ENCODE measurements at places on chromosomes 4 and X.
A peak's percentile ranks its signal among the peaks of the same experiment; 100 is the strongest.

DNA sequence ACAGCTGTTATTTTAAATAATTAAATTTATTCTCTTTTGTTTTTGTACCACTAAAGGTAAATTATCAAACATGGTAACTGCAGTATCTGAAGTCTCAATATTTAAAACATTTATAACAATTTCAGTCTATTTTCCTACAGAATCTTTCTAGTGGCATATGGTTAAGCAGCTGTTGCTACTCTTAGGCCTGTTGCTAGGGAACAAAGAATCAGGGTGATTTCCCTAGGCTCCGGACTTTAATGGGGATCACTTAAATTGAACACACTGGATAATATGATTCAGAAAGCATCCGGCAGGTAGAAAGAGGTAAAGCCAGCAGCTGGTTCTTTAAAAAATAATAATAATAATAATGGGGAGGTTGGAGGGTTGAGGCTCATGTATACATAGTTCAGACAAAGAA, 17.6 kb downstream of the FBXO8 start:
- no peak for DNase-seq

GRCh38 chr4:11912886-11913285, 484.2 kb upstream of the HS3ST1 start:
- no peak for DNase-seq

DNA sequence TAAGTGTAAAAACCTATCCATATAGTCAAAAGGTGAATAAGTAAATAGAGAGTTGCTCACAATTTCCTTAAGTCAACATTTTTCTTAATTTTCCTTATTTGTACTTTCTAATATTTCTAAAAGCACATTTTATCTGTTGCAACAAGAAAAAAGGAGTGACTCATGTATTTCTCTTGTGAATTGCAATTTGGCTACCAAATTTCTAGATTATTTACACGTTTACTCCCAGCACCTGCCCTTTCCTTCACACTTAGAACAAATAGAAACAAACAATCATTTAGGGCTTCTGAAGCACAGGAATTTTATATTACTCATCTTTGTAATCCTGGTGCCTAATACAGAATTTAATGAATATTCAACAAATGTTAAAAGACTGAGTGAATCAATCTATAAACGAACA, 22.2 kb downstream of the BTC start:
- no peak for DNase-seq

DNA sequence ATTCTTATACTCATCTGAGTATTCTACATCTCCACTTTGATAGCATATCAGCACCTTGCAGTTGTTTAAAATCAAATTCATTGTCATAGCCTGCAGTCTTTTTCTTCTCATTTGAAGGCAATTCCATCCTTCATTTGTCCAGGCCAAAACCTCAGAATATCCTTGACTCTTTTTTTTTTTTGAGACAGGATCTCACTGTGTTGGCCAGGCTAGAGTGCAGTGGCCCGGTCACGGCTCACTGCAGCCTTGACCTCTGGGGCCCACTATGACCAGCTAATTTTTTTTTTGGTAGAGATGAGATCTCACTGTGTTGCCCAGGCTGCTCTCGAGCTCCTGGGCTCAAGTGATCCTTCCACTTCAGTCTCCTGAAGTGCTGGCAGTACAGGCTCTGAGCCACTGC, 2.6 kb downstream of the MRPL1 start:
- no peak for DNase-seq

DNA sequence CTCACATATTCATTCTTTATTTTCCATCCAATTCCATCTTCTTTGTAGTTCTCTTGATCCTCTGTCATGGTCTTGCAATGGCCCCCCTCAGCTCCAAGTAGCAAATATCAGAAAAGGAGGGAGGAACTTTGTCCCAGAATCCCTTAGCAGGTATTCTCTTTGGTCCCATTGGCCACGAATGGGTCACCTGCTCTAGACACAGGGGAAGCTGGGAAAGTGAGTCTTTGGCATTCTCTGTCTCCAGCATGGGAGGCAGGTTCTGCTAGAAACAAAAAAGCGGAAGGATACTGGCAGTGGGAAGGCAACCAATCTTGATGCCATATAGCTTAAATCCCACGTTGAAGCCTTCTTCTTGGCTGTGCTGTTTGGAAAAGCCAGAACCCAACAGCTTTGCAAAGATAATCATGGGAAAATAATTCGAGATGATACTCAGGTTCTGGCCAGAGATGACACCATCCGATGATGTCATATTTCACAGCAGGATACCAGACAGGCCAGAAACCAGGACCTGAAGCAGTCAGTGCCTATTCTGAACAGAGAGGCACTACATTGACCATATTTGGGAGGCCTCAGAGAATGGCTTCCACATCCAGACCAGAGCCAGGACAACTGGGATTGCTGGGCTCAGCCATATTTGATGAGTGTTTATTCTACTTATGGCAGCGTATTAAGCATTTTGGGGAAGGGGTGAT, 110.4 kb upstream of the ATXN3L start:
- no peak for DNase-seq

DNA sequence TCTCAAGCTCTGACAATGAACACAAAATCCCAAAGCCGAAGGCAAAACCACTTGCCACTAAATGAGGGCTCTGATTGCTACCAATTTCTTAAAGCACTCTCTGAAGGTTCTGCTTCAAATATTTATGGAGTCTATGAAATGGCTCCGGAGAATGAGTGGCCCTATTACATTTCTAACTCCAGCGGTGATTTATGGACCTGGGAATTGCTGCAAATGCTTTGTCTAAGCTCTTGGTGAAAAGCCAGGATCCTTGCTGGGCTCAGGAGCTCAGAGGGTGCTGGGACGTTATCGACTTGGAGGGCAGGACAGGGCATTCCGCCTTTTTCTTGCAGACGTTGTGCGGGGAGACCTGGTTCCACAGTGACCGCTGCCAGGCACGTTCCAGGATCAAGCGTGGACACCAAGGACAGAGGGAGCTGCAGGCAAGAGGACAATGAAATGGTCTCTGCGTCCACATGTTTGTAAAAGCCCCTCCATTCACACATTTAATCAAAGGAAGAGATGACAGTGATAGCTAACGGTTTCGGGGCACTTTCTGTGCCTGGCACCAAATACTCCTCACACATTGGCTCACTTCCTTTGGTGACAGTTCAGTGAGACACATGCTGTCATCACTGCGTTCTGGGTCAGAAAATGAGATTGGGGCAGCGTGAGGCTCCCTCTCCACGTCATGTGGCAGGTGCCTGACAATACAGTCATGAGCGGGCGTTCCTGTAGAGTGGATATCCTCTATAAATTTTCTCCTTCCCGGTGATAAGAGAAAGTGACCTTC, 58.8 kb downstream of the C4orf50 start:
- no peak for DNase-seq

- DNase-seq: peak; percentile 63
Observed at GRCh38 chr4:3729188-3729881, 36.9 kb upstream of the ADRA2C start.

DNA sequence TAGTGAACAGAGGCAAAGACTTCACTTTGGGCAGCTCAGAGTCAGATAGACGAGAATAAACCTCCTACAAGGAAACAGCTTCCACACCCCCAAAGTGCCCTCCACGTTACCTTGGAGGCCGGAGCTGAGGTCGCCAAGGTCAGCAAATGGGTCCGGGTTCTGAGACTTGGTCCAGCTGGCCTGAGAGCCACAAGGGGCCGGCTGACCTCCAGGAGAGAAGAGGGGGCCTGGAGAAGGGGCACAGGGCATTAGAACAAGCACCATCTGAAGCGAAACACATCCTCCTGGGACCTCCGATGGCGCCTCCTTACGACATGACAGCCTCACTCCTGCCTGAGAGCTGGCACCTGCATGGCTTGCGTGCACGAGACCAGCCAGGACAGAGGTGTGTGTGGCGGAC, 33.6 kb upstream of the CPLX1 start:
- DNase-seq: no peak

DNA sequence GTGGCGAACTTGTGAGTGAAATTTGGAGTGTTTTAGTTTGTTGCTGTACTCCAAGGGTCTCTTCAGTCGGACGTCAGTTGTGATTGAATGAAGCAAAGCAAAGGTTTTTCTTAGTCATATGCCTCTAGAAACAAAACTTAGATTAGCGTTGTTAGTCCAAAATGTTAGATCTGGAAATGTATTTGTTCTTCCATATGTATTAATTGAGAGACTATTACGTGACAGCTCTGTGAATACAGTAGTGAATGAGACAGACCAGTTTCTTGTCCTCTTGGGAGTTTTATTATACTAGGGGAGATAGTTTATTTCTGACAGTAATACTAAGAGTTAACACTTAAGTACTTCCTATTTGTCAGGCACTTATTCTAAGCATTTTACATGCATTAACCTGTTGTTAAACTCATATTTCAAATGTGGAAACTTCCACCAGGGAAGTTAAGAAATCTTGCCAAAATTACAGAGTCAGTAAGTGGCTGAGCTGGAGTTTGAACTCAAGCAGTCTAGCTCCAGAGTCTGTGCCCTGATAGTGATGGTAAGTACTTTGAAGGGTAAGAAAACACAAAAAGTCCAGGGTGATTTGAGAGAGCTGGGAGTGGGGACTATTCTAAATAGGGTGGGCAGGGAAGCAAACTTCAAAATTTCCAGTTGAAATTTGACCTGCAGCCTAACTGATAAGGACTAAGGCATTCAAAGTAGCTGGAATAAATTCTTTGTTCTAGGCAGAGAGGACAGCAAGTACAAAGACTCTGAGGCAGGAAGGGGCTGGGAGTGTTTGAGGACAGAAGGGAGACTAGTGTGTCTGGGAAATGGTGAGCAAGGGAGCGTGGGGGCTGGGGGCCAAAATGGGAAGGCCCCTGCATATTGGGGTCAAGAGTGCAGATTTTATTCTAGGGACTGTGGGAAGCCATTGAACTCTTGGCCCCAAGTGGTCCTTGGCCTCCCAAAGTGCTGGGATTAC, 17.0 kb downstream of the ADD1 start:
- DNase-seq: no peak

DNA sequence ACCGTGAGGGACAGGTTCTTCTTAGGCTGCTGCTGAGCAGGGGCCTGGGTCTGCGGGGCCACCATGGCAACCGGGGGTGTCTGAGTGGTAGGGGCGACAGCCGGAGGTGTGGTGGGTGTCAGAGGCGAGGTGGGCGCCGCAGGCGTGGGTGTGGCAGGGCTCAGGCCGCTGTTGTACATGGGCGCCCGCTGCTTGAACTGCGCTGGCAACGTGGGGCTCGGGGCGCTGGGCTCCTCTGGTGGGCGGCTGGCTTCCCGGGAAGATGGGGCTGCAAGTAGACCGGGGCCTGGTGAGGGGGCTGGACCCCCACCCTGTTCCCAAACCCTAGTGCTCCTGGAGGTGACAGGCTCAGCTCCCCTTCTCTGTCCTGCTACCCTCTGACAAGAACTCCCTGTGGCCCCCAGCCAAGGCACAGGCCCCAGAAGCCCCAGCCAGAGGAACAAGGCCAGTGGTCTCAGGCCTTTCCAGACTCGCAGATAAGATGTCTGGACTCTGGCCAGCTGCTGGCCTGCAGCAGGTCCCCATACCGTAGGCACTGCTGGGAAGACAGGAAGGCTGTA, 24.8 kb downstream of the NELFA start:
- DNase-seq: no peak

DNA sequence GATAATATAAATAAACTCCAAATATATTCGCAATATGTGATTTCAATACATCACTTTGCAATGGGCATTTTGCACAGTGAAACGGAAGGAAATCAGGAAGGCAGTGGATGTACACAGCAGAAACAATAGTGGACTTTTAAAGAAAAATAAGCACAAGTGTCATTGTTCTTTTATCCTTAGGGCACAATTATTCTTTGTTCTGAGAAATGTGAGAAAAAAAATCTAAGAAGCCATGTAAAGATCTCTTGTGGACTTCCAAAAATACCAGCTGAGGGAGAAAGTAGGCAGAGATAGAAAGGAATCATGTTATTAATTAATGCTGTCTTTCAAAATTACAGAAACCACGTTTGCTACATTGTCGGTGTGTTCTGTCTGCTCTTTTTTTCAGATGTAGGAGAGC, 17.6 kb upstream of the PRRG1 start:
- DNase-seq: no peak

DNA sequence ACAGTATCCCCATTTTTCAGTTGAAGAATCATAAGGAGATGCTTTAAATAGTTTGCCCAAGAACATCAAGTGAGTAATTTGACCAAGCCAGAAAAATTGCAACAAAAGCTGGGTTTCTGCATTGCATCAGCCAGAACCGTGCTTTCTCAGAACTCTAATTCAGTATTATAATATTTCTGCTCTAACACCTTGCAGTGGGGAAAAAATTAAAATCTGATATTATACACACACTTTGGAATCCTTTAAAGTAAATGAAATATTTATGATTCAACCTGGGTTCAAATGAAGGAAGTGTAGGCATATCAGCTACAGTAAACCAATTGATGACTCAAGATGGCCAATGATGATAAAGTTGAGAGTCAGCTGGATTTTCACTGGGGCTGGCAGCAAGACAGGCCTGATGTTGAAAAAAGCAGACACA, 387.6 kb upstream of the ZFP42 start:
- peak; percentile 85 for DNase-seq
